ENCODE measurements at places on chromosomes 13 and 19.

DNA sequence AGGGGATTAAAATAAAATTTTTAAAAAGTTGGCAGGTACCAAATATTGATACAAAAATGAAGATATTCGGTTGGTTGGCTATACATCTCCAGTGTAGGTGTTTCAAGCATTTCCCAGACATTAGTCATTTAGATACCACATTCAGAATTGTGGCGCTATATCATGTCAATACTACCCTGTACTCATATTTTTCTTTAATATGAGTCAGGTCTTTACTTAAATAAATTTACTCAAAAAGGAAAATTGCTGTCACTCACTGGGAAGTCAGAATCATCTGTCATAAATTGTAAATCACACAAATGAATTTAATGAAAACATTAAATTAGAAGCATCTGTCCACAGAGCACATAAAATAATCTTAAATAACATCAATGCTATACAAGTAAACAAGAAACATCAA, 134.2 kb downstream of the TSHZ3 start:
- no peak for DNase-seq

GRCh38 chr13:33112766-33113165, 96.5 kb downstream of the KL start:
- DNase-seq, result no peak

- DNase-seq, result no peak
These were observed 73.2 kb downstream of the GGACT start for GRCh38 chr13:100515410-100515800.

DNA sequence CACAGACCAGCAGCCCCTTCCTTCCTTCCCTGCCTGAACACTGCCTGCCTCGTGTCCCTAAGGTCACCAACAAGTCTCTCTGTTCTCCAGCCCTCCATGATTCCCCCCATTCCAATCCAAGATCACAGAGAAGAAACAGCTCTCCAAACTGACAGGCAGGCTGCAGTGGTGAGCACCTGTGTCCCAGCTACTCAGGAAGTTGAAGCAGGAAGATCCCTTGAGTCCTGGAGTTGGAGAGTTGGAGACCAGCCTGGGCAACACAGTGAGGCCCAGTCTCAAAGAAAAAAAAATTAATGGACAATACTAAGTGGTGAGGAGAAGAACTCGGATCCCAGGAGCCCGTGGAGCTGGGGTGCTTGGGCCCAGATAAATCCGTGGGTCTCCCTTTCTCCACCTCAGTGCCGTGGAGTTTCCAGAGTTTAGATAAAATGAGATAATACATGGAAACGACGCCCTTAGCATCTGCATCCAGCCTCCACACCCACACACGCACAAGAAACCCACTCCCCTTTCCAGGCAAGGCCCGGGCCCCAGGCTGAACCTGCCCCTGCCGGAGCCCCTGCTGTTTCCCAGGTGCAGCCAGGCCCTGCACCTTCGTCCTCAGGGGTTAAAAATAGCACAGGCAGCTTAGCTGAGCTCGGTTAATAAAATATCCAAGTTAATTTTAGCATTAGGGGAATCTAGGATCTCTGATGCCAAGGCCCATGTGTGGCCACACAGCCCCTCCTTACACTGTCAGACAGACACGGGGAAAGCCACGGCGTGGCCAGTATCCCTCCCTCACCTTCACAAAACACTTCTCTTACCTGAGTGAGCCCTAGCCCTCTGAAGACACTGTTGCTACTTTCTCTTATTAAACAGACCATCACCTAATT, 4.7 kb downstream of the RASA3 start:
- DNase-seq, result no peak

- DNase-seq, result peak; percentile 69
These were observed at the start of gene LYPD3 for GRCh38 chr19:43465468-43466120. Gene LYPD3, minus strand, starts transcription at chr19:43465608. Its CDS starts 37 bp downstream, at chr19:43465571.

DNA sequence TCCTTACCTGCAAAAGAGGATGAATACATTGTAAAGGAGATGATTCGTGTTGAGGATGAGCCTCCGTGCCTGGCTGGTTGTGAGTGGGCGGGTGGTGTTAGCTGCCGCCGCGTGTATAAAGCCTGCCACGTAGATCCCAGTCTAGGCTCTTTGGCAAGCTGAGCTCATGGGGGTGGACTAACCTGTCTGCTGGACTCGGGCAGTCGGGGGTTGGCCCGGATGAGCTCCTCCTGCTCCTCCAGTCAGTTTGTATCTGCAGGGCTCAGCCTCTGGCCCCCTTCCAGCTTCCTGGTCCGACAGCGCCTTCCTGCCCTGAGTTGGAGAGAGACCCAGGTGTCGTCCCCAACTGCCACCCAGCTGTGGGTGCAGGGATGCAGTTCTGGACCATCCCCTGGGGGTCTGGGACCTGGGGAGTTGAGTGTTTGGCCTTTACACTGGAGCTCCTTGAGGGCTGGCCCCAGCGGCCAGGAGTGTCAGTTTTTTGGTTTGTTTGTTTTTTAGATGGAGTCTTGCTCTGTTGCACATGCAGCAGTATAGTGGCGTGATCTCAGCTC, 20.9 kb downstream of the TECR start:
- no peak for DNase-seq

GRCh38 chr19:53977991-53978731, 13.3 kb upstream of the CACNG6 start:
- DNase-seq, result peak; percentile 22

DNA sequence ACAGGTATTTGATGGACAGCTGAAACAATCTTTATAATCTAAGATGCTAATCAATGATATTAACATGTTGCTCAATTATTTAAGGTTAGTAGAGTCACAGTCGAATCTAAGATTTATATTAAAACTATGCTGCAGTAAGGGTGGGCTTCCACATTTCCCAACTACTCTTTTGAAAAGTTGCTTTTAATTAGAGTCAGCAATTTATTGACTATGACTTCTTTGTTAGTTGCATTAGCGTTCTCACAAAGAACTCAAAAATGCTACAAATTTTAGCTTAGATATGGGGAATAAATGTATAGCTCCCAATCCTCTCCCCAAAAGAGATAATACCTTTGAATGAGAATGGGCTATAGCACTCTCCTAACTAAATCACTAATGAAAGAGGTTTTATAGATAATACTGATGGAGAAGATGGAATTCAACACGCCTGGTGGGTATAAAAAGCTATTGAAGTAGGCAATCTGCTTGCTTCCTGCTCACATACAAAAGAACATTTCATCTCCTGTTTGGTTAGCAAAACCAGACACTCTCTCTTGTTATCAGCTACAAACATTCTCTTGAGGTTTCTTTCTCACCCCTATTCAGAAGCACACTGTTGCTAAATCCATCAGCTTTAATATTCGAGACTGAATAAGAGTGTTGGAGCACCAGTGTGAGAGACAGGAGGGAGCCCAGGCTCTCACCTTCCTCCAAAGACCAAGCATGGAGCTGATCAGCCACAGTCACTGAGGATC, 2.4 kb upstream of the FLT1 start:
- no peak for DNase-seq

Data from inflammatory macrophage treated with lipopolysaccharide for 1 hour (primary cell).